Kasumi-1 (cell line): ENCODE measurements at places on chromosomes 11 and 22.

DNA sequence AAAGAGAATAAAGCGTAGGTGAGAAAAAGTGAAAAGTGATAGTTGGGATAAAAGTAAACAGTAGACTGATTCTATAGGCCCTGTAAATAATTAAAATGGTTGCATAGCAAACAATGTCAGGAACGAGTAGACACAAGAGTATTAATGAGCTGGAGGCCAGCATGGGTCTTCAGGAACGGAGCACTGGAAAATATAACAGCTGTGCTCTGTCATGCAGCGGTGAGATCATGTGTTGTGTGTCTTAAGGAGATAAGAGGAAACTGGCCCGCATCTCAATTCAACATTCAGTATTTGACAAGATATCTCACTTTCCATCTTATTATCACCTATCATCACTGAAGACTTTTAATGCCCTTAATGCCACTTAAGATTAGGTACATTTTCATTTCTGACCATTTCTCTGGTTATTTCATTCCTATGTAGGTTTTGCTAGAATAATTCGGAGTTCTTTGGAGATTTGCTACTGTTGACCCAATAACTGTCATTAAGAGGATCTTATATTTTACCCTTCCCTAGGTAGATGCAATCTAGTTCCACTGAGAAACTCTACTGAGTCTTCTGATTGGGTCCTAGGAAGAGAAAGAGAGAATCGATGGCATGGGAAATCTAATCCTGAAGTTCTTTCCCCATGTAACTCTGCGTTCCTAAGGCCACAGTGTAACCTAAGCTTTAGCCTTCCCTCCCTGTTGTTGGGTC is 35.5 kb upstream of the VWA5A start:
- DNase-seq: no peak

GRCh38 chr11:73241300-73241699 is 23.2 kb downstream of the P2RY2 start:
- no peak for DNase-seq

DNA sequence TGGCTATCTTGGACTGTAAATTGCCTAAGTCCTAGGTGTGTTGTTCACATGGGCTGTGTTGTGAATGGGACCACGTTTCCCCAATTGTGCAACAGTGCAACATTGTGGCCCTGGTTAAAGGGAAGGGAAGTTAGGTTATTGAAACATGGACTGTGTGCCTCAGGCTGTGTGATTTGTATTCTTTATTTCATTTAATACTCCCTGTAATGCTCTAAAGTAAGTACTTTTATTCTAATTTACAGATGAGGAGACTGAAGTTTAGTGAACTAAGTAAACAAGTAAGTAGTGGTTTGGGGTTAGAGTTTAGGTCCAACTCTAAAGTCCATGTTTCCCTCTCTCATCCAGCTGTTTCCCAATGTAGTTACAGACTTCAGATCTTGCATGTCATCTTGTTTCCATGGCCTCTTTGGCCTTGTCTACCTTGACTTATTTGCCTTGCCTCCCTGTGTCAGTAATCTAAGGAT is 77.7 kb downstream of the STIM1 start:
- no peak for DNase-seq

DNA sequence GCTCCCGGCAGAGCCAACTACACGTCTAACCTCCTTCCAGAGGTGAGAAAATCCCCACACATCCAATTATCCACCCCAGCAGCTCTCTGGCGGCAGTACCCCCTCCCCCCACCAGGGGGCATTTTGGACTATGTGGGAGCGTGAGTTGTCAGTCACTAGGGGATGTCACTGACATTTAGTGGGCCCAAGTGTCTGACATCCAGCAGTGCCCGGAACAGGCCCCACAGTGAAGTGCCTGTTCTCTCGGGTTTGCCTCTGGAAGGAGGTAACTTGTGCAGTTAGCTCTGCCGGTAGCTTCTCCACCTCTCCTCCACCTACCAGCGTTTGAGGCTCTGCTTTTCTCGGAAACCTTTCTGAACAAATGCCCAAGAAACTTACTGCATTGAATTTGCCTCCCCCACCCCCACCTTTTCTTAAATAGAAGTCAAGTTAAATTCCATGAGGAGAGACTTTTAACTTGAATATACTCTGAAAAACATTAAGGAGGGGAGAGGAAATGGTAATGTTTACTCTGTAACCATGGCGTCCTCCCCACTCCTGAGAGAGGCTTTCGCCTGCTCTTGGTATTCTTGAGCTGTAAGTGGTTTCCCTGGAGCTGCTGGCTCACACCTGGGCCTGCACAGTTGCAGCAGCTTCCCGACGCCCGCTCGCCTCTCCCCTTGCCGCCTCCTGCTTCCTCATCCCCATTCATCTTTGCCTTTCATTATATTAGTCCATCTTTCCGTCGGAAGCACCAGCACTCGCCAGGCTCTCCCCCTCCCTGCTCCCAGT is 112.8 kb downstream of the WNT7B start:
- DNase-seq: peak; percentile 73

DNA sequence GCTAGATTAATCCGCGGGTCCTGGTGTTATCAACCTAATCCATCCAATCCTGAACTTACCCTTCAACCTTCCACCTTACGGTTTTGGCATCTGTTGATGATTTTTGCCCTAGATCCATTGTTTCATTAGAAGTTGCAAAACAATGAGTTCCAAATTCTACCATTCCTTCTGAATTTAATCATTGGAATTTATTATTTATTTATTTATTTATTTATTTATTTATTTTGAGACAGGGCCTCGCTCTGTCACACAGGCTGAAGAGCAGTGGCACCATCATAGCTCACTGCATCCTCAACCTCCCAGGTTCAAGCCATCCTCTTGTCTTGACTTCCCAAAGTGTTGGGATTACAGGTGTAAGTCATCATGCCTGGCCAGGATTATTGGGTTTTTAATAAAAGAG is 20.3 kb upstream of the VPS37C start:
- DNase-seq: no peak

DNA sequence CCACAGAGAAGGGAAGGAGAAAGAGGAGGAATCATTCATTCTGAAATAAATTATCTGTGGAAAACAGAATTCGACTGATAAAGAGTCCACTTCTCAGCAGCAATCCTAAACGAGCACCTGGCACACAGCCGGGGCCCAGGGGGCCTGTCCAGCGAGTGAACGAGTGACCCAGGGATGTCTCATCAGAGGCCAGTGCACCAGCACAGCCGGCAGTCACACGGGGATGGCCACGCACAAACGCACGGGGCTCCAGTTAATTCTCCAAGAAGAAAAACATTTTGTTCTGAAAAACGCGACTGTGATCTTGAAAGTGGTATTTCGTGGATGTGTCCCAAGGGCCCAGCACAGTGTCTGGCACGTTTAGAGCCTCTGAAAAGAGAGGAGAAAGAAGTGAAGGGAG is 154.6 kb downstream of the BRD1 start:
- DNase-seq: no peak

- no peak for DNase-seq
These were observed 28.0 kb downstream of the MOB2 start for GRCh38 chr11:1458340-1459218.

DNA sequence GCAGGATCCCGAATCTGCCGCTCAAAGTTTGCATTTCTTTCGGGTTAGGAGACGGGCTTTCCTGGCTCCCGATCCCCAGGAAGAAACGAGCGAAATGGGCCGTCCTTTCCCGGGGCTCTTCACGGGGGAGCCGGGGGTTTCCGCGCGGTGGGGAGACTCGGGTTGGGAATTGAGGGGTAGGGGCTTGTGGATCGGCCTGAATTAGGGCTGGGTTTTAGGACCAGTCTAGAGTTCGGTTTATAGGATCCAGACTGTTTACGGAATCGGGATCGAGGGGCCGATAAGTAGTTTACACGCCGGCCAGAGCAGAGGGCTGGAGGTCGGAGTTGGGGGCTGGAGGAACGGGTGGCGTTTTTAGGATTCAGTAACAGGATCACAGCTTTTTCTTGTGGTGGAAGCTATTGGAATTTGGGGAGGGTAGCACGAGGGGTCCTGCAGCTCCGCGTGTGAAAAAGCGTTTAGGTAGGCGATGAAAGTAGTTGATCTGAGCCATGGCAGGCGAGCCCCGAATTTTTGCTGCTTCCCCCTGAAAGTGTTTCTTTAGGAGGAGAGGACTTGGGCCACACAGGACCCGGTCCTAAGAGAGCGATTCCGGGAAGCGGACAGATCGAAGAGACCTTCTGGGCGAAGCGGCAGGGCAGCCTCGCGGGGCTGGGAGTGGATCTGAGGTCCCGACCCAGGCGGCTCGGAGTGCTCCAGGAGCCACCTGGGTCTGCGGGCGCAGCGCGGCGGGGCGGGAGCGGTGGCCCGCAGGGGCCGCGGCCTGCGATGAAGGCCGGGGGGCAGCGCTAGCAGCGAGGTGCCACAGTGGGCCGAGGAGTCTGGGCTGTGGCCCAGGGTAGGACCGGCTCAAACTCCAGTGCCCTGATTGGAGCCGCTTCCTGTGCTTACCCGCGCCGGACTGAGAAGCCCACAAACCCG is 1.6 kb downstream of the PKNOX2 start:
- no peak for DNase-seq

DNA sequence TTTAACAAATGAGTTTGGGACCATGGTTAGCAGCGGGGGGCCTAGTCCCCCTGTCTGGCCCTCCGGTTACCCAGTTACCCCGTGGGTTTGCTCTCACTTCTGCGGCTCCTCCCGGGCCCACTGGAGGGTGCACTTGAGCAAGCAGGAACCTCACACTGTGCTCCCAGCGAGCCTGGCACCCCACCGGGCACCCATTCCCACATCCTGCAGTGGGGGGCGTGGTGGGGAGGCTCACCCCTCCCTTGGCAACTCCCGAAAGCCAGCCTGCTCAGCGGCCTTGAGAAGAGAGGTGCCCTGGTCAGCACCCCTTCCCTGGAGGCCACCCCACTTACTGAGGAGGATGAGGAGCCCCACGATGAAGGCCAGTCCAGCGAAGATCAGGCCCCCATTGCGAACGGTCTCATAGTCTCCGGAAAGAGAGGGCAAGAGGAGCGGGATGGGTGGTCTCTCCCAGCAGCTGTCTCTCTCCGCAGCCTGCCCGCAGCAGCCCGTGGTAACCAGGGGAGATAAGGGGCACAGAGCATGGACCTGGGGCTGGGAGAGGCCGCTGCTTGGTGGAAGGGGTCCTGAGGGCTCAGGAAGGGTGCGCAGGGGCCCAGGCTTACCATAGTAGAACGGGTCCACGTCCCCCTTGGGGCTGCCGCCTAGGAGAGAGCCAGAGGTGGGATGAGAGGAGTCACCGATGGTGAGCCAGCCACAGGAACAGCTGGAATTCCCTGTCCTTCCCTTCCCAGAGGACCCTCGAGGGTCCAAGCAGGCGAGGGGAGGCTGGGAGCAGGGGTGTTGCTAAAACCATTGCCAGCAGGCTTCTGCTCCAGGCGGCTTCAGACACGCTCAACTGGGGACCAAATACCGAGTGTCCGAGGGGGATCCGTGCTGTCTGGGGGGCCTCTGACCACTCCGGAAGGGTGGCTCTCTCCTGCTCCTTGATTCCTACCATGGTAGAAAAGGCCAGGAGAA is 2.2 kb downstream of the FXYD2 start:
- peak; percentile 29 for DNase-seq

GRCh38 chr11:34523053-34523452 is 9.5 kb upstream of the ELF5 start:
- DNase-seq: no peak

- DNase-seq: no peak
These were observed 121.7 kb upstream of the SEZ6L start for GRCh38 chr22:26047516-26047915.

GRCh38 chr22:31987218-31987617 is 42.9 kb downstream of the YWHAH start:
- no peak for DNase-seq

DNA sequence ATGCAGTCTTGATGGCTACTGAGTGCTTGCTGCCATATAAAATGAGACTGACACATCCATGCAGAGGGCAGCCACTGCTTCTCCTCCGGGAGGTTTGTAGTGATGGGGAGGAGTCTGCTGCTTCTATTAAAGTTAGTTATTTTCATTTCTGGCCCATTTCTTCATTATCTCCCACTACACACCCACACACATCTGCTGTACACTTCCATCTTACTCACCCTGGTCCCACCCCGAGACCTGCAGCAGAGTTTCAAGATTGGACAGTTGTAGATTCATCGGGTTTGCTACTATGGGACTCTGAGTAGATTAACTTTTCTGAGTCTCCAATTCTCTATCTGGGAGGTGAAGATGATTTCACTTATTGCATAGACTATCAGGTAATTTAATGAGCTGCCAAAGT is 176.2 kb upstream of the SNX19 start:
- DNase-seq: no peak

- DNase-seq: no peak
These were observed 180.4 kb upstream of the B3GAT1 start for GRCh38 chr11:134592391-134592990.

DNA sequence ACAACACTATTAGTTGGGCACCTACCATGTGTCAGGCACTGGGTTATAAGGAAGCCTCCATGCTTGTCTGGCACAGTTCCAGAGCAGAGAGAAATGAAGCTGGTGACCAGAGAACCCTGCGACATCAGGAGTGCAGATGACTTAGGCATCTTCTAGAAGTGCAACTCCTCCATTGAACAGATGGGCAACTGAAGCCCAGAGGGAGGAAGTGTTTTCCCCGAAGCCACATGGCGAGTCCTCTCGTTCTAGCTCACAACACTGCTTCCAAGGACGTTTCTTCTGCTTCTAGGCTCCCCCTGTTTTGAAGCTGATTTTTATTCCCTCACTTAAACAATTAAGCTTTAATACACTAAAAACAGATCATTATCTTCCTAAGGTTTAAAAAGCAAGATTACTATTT is 109.8 kb upstream of the SYT13 start:
- DNase-seq: no peak

GRCh38 chr11:40175980-40176379 is 1283.5 kb downstream of the LRRC4C start:
- DNase-seq: no peak

DNA sequence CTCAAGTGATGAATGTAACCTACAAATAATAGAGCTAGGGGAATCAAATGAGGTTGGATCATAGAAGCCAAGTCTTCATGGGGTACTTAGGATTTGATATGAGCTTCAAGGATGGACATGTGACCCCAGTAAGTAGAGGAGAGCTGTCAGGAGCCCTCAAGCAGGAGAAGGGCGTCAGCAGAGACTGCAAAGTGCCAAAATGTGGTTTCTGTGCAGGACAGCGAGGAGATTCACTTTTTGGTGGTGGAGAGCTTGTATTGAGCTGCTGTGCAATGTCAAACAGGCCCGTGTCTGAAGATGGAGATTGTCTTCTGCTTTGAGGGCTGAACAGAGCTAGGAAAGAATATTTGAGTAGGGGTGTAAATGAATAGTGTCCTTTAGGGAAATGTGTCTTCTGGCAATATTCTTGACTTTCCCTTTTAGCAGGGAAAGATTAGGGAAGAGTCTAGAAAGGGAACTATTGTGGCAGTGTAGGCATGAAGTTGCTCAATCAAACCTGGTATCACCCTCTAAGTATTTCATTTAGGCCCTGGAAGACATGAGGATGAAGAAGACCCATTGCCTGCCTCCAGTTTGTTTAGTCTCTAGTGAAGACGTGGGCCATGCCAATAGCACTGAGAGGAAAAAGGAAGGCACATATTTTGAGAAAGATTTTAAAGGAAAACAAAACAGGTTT is 31.2 kb upstream of the SORL1-AS1 start:
- no peak for DNase-seq
